Stimulated activated CD8-positive, alpha-beta memory T cell treated with anti-CD3 and anti-CD28 coated beads, Interleukin-4, amount 100 ng/mL, for 1 hour (primary cell): ENCODE measurements at places on chromosomes 2 and 18.

GRCh38 chr2:887639-888038, 63.0 kb upstream of the SNTG2 start:
- no peak for DNase-seq

- DNase-seq: no peak
Observed at GRCh38 chr2:111661286-111661940, 222.6 kb downstream of the ANAPC1 start.

DNA sequence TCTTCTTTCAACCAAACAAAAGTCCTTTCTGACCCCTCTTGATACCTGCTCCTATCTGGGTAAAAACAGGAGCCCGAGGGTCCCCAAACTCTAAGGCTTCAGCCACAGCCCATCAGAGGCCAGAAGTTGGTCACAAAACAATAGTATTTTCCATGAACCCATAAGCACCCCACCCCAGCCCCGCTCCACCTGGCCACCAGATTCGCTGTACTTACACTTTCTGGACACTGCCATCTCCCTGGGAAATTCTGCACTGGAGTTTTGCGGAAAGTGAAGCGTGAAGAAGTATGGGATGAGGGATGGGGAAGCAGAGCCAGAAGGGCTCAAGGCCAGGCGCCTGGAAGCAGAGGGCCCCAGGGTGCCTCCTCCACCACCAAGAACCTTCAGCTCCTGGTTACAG, 5.2 kb upstream of the RUFY4 start:
- DNase-seq: no peak

GRCh38 chr18:39225373-39225772, 1659.8 kb upstream of the CELF4 start:
- no peak for DNase-seq

- no peak for DNase-seq
Observed at GRCh38 chr2:88568179-88568578, 59.1 kb downstream of the EIF2AK3 start.

GRCh38 chr18:76493213-76494161, 1.6 kb downstream of the ZNF516 start:
- no peak for DNase-seq

GRCh38 chr2:133941666-133942065, 312.2 kb upstream of the MGAT5 start:
- DNase-seq: no peak

DNA sequence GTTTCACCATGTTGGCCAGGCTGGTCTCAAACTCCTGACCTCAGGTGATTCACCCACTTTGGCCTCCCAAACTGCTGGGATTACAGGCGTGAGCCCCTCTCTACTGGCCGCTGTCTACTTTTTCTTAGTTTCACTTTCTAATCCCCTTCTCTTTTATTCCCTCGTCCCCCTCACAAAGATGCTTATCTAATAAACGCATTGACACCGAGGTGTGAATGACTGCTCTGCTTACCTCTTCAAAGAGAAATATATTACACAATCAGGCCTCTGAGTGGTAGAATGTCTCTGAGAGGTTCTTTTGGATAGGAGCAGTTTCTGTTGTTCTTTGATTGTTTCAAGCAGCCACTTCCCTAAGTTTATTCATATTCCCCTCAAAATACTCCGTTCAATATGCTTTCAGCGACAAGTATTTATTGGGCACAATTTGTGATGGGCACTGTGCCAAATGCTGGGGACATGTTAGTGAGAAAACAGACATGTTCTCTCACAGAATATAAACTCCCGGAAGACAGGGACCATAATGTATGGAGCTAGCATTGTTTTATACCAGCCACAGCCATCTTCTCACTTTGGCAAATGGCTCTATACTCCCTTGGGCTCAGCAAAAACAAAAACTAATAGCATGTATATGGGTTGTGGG, 34.7 kb upstream of the RAPH1 start:
- no peak for DNase-seq

DNA sequence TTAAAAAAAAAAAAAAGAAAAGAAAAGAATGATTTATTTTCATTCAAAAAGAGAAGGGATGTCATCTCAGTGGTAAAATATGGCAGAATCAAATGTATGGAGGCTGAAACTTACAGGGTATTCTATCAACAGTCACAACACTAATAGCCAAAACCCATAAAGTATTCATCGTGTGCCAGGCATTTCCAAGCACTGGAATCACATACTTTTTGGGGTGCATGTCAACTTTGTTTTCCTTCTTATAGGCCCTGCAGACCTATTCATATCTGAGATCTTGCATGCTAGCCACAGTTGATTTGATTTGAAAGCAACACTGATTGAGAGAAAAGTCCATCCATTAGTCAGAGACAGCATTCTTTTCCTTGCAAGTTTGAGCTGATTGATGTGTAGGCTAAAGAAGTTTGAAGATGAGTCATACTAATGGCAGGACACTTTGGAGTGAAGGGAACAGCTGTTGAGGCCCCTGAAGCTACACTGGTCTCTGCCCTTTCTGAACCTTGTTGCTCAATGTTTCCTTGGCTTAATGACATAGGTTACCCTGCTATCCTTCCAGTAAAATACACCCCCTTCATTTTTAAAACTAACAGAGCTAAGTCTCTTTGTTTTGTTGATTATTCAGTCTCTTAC, 22.0 kb downstream of the KATNAL2 start:
- no peak for DNase-seq

DNA sequence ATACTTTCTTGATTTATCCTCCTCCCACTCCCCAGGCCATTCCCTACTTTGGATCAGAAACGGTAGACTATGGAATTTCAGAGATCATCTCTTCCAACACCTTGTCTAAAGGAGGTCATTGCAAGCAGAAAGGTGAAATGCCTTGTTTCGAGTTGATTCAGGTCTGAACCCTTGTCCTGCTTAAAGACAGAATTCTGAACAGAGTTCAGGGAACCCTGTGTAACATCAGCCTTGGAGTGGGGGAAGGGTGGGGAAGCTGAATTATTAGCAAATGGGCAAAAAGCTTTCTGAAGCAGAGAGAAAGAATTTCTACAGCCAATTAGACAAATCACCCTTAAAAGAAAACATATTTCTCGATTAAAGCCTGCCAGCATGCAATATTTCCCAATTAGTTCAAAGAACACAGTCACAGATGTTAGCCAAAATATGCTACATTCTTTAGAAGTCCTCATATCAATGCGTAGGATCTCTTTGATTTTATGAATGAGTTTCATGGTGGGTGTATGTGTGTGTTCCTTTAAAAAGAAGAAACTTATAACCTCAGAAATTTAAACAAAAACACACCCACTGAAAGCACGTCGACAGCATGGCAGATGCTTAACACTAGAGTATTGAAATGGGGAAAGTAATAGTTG, 353.1 kb downstream of the RND3 start:
- DNase-seq: no peak
